Fibroblast of lung (primary cell): ENCODE measurements at places on chromosomes 11 and 22.
A peak's percentile ranks its signal among the peaks of the same experiment; 100 is the strongest.

DNA sequence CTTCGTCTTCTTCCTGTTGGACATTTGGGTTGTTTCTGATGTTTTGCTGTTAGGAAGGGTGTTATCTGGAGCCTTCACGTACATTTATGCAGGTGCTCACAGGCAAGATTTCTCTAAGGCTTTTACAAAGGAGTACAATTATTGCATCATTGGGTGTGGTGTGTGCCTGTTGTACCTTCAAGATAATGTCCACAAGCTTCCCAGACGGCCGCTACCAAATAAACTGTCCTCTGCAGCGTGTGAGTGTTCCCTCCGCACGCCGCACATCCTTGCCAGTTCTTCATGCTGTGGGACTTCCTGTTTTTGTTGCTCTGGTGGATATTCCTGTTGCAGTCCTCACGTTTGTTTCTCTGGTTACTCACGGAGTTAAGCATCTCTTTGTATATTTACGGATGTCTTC, 133.3 kb downstream of the TBC1D22A start:
- no peak for DNase-seq

- DNase-seq = no peak
Observed at GRCh38 chr11:109040303-109040702, 375.4 kb downstream of the DDX10 start.

DNA sequence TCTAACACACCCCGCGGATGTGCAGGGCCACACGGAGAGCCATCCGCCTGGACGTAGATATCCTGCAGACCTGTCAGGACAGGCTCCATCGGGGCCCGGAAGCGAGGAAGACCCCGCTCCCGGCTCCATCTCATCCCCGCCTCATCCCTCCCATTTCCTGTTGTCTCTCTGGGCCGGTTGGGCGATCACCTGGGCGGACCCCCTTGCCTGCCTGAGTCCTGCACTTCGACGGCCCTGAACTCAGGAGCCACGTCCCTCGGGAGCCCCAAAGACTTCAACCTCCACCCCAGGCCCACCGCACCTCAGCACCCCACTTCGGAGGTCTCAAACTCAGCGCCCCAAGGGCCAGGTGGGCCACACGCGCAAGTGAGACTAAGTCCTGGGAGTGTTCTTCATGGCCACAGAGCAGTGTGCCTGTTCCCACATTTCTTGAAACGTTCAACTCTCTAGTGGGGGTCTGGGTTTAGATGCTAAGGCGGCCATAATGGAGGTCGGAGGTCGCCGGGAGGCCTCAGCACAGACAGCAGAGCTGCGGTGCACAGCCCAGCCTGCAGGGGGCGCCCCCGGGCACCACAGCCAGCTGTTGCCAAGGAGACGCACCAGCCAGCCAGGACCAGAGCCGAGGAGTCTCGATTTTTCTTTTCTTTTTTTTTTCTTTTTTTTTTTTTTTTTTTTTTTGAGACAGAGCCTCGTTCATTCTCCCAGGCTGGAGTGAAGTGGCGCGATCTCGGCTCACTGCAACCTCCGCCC, 26.0 kb upstream of the FADD start:
- no peak for DNase-seq

- peak; percentile 27 for DNase-seq
Observed at GRCh38 chr22:38273135-38273826, 471 bp upstream of the TMEM184B start.

GRCh38 chr11:99019696-99020095, 1.1 kb upstream of the CNTN5 start:
- no peak for DNase-seq

DNA sequence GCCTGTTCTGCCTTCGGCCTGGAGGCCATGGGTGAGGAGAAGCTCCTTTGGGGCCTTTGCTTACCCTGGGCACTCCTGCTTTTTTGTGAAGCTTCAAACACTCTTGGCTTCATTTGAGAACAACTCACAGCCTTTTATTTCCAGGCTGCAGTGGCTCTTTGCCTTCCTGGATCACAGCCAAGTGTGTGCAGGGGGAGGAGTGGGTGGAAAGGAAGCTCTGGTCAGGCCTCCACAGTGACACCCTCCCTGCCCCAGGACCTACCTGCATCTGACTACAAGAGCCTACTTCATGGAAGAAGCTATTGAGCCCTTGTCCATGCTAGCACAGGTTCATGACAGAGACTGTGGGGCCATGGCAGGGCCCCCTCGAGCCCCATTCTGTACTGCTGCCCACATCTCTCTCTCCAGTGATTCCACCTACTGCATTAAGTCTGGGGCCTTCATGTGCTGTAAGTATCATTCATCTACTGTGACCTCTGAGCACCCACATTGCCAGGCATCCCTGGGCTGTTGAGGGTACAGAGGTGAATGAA, 52.3 kb downstream of the GAB4 start:
- DNase-seq = no peak

DNA sequence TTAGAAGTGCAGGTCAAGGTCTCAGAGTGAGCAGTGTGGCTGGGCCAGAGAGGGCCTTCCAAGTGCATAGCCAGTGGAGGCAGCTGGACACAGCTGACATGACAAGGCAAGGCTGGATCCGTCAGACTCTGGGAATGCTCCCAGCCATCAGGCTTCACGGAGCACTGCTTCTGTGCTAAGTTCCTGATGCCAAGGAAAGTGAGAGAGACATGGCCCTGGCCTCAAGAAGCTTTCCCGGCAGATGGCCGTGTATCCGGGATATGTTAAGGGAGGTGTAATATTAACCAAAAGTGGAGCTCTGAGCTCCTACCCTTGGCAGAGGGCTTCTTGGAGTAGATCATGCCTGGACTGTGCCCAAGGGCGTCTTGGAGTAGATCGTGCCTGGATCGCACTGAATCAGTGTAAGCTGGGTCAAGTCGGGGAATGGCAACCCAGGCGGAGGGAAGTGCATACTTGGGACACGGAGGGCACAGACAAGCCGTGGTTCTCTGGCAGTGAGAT, 7.4 kb upstream of the EFCAB6 start:
- DNase-seq = no peak

DNA sequence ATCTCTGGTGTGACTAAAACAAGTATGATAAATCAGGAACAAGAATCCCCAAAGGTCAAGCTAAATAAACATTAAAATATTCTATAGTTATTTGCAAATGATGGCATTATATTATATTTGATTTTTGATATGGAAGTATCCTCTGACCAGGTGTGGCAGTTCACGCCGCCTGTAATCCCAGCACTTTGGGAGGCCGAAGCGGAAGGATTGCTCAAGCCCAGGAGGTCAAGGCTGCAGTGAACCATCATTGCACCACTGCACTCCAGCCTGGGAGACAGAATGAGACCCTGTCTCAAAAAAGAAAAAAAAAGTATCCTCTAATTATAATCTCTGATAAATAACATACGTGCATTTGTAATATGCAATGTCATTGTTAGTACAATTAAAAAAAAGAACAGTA, 6.6 kb upstream of the POU2AF3 start:
- DNase-seq = no peak

DNA sequence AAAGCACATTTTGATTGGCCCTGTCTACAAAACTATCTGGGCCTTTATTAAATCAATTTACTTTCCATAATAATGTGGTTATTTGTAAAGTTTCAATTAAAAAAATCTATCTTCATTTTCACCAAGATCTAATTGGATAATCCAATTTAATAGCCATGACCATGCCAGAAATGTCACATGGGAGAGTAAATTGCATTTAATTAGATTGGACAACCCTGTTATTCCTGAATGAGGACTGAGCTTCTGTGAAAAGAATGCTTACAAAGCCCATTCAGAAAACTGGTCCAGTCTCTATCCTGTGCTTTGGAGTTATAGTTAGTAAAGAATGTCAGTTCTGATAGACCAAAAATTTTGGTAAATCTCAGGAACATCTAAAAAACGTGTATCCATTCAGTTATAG, 541.9 kb upstream of the ANO5 start:
- DNase-seq = no peak
